ENCODE measurements at places on chromosomes 12 and 14.

- no peak for DNase-seq
Observed at GRCh38 chr14:106201376-106201775, 675.0 kb downstream of the TMEM121 start.

GRCh38 chr14:72544615-72545387 lies 349.1 kb downstream of the DPF3 start:
- no peak for DNase-seq

DNA sequence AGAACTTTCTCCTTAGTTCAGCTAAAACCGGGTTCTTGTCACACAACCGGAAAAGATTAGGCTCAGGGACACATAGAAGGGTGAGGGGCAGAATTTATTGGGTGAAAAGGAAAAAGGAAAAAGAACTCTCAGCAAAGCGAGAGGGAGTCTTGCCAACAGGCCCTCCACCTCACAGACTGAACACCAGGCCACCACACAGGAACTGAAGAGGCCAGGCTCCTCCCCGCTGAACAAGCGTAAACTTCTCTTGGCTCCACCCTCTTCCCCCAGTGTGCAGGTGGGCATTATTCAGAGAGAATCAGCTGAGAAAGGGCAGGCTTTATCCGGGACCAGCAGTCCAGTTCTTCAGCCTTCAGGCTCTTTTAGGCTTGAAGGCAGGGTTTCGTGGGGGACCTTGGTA lies 125.6 kb upstream of the FGD4 start:
- no peak for DNase-seq

GRCh38 chr14:24881116-24881893 lies 168.6 kb downstream of the STXBP6 start:
- no peak for DNase-seq

DNA sequence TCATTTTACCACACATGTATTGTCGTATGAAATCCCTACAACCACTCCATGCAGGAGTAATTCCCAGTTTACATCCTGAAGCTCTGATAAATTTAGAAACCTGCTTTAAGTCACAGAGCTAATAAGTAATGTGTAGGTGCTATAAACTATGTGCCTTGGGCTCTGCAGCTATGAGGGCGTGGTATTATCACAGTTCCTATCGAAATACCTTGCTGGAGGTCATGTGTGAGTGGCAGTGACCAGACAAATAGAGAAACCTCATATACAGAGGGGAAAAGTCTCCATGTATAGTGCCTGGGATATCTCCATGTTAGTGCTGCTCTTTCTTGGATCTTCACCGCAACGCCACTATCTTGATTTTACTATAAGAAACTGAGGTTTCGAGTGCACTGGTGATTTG lies 883 bp upstream of the TBC1D15 start:
- DNase-seq = no peak

GRCh38 chr14:52003324-52003723 lies 14.0 kb downstream of the RTRAF start:
- DNase-seq = no peak

GRCh38 chr12:44852483-44852882 lies 23.6 kb downstream of the NELL2 start:
- DNase-seq = no peak

DNA sequence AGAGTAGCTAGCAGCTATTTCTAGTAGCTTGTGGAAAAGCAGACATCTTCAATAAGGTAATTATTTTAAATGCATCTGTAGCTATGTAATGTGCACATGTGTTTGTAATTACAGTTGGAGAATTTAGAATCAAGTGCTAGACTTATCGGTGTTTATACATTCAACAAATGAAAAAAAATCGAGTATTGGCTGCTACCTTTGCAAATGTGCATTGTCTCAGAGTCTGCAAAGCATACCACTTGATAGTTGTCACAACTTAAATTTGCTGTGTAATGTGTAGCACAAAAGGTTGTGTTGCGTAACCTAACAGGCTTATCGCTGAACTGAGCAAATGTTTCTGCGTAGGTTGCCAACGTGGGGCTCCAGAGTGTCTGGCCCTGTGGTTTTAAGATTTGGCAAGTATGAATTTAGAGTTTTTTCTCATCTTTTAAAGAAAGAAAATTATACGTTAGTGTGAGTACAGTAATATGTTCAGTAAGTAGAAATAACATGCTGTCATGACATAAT lies 44.3 kb downstream of the TMTC2 start:
- no peak for DNase-seq

GRCh38 chr12:127619869-127620734 lies 646.9 kb upstream of the TMEM132C start:
- peak; percentile 56 for DNase-seq

DNA sequence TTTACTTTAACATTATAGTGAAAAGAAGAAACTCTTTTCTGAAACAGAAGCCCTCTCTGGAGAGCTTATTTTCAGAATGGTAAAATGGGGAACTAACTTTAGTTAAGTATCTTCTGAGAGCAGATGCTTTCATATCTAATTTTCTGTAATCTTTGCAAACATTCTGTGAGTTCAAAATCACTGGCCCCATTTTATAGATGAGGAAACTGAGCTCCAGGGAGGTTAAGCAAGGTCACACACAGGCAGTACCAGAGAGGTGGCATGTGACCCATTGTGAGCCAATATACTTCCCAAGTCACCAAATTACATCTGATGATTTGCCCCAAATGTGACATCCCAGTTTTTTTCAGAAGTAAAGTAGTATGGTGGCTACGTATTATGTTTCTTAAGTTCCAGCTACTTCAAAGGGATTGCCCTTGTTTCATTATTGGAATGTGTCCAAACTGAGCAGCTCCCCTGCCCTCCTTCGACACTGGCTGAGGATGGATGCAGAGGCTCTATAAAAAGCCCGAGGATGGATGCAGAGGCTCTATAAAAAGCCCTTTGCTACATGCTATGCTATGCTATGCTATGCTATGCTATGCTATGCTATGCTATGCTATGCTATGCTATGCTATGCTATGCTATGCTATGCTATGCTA lies 36.2 kb upstream of the NUDT4 start:
- no peak for DNase-seq

- no peak for DNase-seq
Observed at GRCh38 chr14:67513631-67514108, 19.4 kb upstream of the PLEKHH1 start.

DNA sequence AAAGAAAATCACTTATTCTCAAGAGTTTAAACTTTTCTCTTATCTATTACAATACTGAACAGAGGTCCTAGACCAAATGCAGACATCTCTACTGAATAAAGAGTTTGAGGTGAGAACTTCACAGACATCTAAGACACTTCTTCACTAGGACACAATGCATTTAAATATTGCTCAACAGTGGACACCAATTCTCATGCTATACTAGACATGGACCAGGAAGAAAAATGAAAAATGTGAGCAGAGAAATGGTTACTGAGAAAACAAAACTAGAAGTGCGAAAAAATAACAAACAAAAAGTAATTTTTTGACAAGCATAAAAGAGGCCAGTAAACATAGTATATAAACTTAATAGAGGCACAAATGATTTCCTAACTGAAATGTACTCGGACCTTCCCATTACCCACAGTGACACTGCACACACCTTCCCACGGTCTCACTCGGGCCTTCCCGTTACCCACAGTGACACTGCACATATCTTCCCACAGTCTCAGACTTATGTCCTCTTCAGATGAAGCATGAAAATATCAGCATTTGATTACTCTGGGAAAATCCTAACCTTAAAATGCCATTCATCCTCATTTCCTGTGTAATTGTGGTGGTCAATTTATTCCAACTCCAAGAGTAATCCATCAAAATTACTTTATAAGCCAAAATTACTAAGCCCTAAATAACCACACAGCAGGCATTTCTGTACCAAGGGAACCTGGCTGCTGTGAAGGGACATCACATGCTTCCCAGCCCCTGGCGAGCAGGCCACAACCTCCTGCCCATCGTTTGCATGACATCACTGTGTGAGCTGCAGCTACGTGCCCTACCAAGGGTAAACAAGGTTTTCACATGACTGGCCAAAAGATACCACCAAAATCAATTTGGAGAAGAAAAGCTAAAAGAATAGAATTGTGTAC lies 6.4 kb downstream of the SLC15A4 start:
- DNase-seq = peak; percentile 20

GRCh38 chr12:56099787-56100186 lies 4.6 kb upstream of the PA2G4 start:
- no peak for DNase-seq

GRCh38 chr12:116551952-116552772 lies 7.0 kb upstream of the MAP1LC3B2 start:
- no peak for DNase-seq

GRCh38 chr12:5295151-5295550 lies 136.8 kb upstream of the NTF3 start:
- DNase-seq = no peak

GRCh38 chr12:54032627-54033100 lies at the start of gene HOXC5:
Gene HOXC5, plus strand, starts transcription at chr12:54033050. Its CDS starts 73 bp downstream, at chr12:54033123.
- peak; percentile 69 for DNase-seq

DNA sequence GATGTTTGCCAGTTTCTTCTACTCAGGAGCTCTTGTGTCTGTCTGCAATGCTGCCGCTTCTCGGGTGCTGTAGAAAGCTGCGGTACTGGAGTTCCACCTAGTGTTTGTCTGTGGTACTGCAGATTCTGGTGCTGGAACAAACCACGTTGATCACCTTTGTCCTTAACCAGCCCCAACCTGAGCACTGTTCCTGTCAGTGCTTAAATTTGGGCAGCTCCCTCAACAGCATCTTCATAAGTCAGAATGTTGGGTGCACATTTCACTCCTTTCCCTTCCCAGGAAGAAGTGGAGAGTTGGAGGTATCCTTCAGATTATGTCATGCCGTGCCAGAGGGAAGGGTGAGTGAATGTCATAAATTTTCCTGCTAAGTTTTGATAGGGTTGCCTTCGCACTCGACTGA lies 48.7 kb upstream of the LALBA start:
- peak; percentile 81 for DNase-seq

DNA sequence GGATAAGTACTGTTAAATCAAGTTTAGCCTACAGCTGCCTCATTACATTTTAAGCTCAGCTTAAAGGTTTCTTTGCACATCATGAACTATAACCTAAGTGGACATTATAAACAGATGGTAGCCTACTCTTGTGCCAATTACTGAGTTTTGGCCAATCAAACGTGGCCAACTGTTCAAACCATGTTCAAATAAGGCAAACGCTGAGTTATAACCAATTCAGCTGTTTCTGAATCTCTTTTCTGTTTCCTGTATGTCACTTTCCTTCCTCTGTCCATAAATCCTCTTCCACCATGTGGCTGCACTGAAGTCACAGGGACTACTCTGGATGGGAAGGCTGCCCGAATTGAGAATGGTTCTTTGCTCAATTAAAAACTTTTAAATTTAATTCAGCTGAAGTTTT lies 98.4 kb downstream of the BCAT1 start:
- peak; percentile 59 for DNase-seq

GRCh38 chr12:6975297-6976032 lies 4.8 kb downstream of the EMG1 start:
- no peak for DNase-seq

DNA sequence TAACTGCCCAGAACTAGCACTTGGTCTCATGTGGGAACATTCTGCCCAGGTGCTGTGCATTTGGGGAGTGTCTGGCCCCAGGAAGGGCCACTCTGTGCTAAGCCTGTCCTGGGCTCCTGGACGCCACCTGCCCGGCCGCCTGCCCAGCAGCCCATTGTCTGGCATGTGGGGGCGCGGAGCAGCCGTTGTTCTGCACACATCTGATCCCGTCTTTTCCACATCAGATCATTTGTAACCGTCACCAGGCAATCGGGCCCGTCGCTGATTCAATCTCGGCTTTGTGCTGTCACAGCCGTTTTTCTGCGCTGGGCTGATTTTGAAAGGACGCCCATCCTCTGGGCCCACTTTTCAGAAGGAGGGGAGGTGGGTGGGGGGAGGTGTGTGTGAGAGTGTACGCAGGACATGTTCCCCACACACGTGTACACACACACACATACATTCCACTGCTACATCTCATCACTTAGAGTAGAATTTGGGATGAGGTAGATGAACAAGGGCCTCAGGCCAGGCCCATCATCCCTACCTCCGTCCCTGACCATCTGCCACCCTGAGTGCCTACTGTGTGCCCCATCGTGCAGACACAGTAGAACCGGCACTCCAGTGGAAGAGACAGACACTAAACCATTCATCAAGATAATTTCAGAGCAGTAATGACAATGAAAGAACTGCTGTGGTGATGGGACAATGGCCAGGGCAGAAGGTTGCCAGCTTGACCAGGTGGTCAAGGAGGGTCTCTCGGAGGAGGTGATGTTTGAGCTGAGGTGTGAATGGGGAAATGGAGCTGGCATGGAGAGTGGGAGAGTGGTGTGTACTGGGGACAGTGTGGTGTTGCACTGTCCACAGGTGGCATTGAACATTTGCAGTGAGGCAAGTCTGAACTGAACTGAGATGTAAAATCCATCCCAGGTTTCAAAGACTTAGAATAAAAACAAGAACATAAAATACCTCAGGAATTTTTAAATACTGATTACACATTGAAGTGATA lies 19.0 kb downstream of the FAM222A start:
- DNase-seq = no peak

DNA sequence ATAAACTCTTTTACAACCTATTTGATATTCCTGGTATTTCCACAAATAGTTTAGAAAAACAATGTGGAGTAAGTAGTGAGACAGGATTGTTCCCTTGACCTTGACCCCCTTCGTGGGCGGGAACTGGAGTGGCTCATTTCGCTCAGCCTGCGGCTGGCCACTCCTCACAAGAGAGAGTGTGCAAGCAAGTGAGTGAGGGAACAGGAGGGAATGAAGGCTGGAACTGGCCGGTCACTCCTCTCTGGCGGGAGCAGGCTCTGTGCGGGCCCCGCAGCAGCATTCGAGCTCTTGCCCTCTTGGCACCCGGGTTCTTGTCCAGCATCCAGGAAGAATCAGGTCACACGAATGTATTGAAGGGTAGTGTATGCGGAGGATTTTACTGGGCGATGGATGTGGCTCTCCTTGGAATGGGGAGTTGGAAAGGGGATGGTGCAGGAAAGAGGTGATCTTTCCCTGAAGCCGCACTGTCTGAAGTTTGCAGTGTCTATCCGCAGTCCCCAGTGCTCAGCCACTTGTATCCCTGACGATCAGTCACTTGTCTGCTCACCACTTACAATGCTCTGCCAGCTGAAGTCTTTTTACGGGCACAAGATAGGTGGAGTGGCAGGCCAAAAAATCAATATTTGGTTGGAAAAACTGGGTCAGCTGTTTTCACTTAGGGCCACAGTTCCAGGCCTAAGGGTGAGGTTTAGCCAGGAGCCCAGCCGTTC lies 28.0 kb upstream of the TXNRD1 start:
- DNase-seq = peak; percentile 57

- DNase-seq = no peak
Observed at GRCh38 chr14:85533861-85534291, 3.9 kb downstream of the FLRT2 start.

- DNase-seq = no peak
Observed at GRCh38 chr14:35254736-35255135, 37.4 kb upstream of the PSMA6 start.

- no peak for DNase-seq
Observed at GRCh38 chr14:93824518-93825234, 36.4 kb upstream of the PRIMA1 start.

DNA sequence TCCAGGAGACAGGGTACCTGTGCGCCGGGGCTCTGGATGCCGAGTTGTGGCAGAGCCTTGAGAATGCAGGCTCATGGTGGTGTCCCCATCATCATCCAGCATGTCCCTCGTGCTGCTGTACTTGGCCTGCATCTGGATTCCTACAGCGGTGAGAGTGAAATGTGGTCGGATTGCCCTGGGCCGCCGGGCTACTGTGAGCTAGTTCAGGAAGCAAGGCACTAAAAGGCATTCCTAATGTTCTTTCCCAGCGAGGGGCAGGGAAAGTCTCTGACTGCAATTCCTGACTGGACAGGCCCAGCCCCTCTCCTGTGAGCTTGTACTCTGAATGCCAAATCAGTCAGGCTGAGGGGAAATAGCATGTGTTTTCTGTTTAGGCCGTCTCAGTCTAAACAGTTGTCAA lies at the start of gene CLEC1A:
Gene CLEC1A (minus strand): TSS at position 195 of the 400 bp plus-strand sequence. CDS start 63 bp downstream, at position 132.
- no peak for DNase-seq

GRCh38 chr14:106522990-106523389 lies 996.6 kb downstream of the TMEM121 start:
- DNase-seq = no peak
